DMS79 treated with DMSO at 0.1 percent for 48 hours (cell line): ENCODE measurements at places on chromosomes 6 and 20.

DNA sequence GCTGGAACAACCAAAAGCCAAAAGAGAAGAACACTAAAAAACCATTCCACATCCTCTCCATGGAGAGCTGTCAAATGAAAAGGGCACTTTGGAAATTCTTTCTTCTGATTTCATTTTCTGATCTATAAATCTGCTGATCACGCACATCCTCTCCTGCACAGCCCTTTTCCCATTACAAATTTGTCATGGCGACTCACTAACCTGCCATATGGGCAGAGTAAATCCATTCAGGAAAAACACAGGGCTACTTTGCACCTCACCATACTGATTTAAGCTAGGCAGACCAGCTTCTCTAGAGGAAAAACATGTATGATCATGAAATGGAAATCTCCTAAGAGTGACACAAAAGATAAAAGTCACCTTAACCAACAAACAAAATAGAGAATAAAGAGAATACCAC is 26.0 kb downstream of the TOMM6 start:
- DNase-seq, result no peak

GRCh38 chr6:45472382-45472781 is 94.6 kb upstream of the SUPT3H start:
- no peak for DNase-seq

DNA sequence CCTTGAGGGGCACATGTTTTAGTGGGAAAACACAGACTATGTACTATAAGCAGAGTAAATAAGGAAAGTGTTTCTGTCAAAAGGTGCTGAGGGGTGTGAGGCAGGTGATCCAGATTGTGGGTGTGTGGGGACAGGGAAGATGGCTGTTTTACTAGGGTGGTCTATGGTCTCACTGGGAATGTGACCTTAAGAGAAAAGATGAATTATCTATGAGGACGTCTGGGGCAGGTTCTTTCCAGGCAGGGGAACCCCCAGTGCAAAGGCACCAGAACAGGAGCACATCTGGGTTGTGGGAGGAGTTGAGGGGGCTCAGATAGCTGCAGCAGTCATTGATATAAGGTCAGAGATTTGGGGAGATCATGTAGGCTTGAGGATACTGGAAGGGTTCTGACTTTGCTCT is 18.2 kb upstream of the POLR1H start:
- DNase-seq, result no peak

DNA sequence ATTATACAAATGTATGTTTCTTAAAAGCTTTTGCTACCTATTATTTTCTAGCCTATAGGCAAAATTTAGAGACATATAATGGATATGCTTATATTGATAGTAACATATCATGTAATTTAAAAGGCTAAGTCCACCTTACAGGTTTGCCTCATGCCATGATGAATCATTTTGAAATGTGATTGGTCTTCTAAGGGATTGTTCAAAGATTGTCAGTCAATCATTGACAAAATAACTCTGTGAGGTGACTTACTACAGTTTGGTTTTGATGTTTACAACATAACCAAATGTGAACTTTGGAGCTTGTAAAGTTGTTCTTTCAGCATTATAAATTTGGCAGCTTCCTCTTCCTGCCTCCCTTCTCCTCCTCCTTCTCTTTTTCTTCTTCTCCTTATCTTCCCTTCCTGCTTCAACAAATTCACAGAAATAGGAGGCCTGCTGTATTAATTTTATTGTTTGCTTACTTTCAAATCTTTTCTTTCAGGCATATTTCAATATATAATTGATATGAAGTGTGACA is 39.7 kb upstream of the ZFP64 start:
- no peak for DNase-seq

GRCh38 chr6:76644231-76644630 is 571.8 kb upstream of the IMPG1 start:
- DNase-seq, result no peak

DNA sequence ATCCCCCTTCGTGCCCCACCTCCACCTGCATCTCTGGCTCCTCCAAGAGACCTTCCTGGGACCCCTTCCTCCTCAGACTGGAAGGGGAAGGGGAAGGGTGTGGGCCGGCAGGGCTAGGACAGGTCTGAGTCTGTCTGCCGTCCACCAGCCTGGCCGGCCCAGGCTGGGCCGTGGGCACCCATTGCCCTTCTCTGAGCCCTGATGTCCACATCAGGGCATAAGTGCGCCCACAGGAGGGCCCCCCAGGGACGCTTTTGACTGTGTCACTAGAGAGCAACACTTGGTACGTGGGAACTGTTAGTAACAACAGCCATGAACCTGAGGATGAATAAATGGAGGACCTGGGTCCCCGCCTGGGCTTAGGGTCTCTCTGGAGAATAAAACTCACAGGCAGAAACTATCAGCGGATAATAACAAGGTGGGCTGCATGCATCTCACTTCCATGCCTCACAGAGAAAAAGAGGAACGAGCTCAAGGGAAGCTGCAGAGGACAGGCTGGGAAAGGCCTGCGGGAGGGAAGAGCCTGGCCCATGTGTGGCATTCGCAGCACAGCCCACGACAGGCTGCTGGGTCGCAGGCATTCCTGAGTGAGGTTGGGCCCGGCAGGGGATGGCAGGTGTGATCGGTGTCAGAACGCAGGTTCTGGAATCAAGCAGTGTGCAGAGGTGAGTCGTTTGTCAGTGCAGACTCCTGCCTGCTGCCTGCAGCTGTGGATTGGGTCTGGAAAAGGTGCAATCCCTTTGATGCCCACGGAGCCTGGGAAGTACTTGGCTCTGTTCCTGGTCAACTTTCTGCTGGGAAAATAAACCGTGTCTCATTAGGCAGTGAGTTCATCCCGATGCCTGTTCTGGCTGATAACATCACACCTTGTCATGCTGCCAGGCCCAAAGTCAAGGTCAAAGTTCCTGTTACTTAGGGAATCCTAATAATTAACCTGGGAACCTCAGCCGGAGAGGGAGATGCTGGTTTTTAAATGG is 60.9 kb downstream of the BCAS4 start:
- peak; percentile 11 for DNase-seq

GRCh38 chr6:121310495-121310894 is 23.8 kb downstream of the TBC1D32 start:
- DNase-seq, result no peak

DNA sequence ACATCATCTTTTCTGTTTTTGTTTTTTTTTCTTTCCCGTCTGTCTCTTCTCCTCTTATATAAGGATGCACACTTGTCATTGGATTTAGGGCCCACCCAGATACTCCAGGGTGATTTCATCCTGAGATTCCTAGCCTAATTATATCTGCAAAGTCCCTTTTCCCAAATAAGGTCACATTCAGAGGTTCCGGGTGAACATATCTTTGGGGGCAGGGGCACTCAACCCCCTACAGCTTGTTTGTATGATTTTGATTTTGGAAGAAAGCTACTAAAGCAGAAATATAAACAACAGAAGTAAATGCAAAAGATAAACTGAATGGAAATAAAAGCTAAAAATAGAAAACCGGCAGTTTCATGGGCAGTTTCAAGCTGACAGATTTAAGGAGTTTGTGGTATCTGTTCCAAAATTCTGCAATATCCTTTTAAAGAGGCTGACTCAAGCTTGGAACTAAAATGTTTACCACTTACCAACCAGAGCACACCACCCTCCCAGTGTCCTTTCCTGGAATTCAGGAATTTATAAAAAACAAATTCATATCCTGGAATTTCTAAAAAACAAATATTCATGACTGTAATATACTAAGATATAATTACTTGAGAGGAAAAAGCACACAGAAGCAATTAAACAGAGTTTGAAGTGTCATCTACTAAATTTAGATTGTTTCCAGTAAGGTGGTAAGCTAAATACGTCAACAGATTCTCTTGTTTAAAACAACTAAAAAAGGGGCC is 100.0 kb upstream of the CARMIL1 start:
- no peak for DNase-seq
